ENCODE measurements at places on chromosomes 2 and 18.

GRCh38 chr2:23387221-23387550, 2.2 kb downstream of the KLHL29 start:
- no peak for DNase-seq

GRCh38 chr2:190355968-190356644, 12.7 kb downstream of the INPP1 start:
- no peak for DNase-seq

DNA sequence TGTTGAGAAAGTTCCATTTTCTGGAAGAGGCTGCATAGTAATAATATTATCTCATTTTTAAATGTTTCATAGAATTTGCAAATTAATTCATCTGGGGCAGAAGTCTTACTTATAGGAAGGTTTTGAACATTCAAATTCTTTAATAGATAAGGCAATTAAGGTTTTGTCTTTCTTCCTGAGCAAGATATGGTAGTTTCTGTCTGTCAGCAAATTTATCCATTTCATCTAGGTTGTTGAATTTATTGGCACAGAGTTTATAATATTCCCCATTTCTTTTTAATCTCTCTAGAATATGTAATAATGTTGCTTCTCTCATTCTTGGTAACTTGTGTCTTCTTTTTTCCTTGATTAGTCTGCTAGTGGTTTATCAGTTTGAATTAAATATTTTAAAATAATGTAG, 90.2 kb upstream of the EPB41L5 start:
- no peak for DNase-seq

DNA sequence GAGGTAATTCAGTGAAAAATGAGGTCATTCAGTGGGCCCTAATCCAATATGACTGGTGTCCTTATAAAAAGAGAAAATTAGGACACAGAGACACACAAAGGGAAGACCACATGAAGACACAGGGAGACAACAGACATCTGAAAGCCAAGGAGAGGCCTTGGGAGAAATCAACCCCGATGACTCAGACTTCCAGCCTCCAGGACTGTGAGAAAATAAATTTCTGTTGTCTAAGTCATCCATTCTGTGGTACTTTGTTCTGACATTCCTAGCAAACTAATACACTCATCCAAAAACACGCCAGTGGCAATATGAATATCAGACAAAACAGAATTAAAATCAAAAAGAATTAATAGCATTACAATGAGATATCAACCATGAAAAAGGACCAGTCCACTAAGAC, 303.7 kb downstream of the SS18 start:
- no peak for DNase-seq

All from activated T-cell treated with anti-CD3 and anti-CD28 coated beads, Interleukin-2, amount 50 U/mL, for 48 hours (primary cell).